ENCODE measurements at places on chromosomes 13 and 19. TPM values are rescaled to one million over a fixed set of nuclear protein-coding genes. Genes with fewer than 3 reads are reported as not detected.

- H3K27ac ChIP-seq, result no peak overlapping the region
- no peak overlapping the region for H3K4me3 ChIP-seq
- peaks cover 16% of the 10 kb centered on the region for H3K36me3 ChIP-seq
Measured at GRCh38 chr19:57720878-57721277, 6.5 kb downstream of the ZNF671 start.

Gene STAP2
- total RNA-seq, result 4.4 TPM

Gene CLIP3
- total RNA-seq, result 19.8 TPM

DNA sequence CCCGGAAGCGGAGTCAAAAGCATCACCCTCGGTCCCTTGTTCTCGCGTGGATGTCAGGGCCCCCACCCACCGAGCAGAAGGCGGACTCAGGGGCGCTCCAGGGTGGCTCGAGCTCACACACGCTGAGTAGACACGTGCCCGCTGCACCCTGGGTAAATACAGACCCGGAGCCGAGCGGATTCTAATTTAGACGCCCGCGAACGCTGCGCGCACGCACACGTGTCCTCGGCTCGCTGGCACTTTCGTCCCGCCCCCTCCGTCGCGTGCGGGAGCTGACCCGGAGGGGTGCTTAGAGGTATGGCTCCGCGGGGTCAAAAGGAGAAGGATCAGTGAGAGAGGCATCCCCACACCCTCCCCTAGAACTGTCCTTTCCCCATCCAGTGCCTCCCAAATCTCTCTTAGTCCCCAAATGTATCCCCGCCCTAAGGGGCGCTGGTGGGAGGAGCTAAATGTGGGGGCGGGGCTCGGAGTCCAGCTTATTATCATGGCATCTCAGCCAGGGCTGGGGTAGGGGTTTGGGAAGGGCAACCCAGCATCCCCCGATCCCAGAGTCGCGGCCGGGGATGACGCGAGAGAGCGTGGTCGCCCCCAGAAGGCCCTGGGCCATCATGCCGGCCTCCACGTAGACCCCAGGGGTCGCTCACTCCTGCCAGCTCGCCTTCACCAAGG, 451 bp upstream of the ICAM5 start:
- DNase-seq, result no peak
- H3K4me1 ChIP-seq, result peaks cover 10% of the 10 kb centered on the region
- H3K27ac ChIP-seq, result no peak overlapping the region
- peak overlapping the region; percentile 1 for H3K4me3 ChIP-seq
- peaks cover 41% of the 10 kb centered on the region for H3K27me3 ChIP-seq

- H3K36me3 ChIP-seq, result no peaks in the 10 kb centered on the region
- no peaks in the 10 kb centered on the region for H3K4me1 ChIP-seq
- H3K27ac ChIP-seq, result no peak overlapping the region
Measured at GRCh38 chr13:40341096-40341471, 325.4 kb downstream of the FOXO1 start.

- no peak for DNase-seq
- no peak overlapping the region for H3K27ac ChIP-seq
- H3K36me3 ChIP-seq, result no peaks in the 10 kb centered on the region
- H3K27me3 ChIP-seq, result no peaks in the 10 kb centered on the region
- peaks cover 21% of the 10 kb centered on the region for H3K4me1 ChIP-seq
Measured at GRCh38 chr13:31950111-31950815, 81.3 kb upstream of the FRY start.

Measured in fibroblast of lung (primary cell).